ENCODE measurements at places on chromosomes 12 and 14. TPM values are rescaled to one million over a fixed set of nuclear protein-coding genes. Genes with fewer than 3 reads are reported as not detected.
A peak's percentile ranks its signal among the peaks of the same experiment; 100 is the strongest.

The RTL1 gene
- total RNA-seq: not detected

The AQP2 gene
- not detected for total RNA-seq

The LHX5 gene
- not detected for total RNA-seq

The ATG14 gene
- total RNA-seq: 4.6 TPM

The TAS2R20 gene
- total RNA-seq: 1.9 TPM

The C12orf54 gene
- total RNA-seq: not detected

The BDKRB1 gene
- total RNA-seq: not detected

The TIMM9 gene
- 37.7 TPM for total RNA-seq

- no peak for DNase-seq
Measured at GRCh38 chr14:90784621-90785270, 31.5 kb downstream of the TTC7B start.

- no peak for DNase-seq
Measured at GRCh38 chr12:117019866-117020265, 79.3 kb downstream of the TESC start.

DNA sequence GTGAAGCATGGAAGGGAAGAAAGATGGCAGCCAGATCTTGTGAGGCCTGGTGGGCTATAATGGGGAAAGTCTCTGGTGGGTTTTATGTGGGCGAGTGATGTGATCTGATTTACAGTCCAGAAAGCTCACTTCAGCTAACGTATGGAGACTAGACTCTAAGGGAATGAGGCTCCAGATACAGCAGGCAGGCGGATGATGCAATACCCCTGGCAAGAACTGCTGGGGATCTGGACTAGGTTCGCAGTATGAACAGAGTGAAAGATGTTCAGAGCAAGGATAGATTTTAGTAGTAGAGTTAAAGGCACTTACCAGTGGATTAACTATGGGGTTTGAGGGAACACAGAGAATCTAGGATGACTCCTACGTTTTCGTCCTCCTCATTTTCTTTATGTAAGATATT is 253.1 kb downstream of the ANO2 start:
- DNase-seq: no peak

DNA sequence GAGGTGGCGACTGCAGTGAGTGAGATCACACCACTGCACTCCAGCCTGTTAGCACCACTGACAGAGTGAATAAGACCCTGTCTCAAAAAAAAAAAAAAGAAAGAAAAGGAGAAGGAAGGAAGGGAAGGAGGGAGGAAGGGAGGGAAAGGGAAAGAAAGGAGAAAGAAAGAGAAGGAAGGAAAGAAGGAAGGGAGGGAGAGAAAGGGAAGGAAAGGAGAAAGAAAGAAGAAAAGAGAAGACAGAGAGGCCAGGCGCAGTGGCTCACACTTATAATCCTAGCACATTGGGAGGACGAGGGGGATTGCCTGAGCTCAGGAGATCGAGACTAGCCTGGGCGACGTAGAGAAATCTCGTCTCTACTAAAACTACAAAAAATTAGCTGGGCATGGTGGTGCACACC is 13.2 kb downstream of the DCAF5 start:
- no peak for DNase-seq

DNA sequence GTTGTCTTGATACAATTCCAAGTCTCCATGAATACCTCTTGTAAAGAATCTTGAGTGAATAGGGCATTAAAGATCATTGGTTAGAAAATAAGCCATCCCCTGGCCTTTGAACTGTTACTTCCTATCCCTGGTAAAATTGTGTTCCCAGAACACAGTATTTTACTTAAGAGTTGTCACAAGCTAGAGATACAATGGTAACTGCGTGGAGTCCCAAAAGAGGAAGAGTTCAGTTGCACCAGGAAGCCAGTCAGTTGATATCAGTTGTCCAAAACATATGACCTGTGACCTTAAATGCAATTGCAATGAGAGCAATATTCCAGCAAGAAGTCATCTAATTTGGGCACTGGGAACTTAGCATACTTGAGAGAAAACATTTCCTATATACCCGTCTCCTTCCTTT is 117.3 kb downstream of the NEDD1 start:
- no peak for DNase-seq

GRCh38 chr14:103999795-104000440 is 57.6 kb upstream of the RD3L start:
- DNase-seq: no peak

DNA sequence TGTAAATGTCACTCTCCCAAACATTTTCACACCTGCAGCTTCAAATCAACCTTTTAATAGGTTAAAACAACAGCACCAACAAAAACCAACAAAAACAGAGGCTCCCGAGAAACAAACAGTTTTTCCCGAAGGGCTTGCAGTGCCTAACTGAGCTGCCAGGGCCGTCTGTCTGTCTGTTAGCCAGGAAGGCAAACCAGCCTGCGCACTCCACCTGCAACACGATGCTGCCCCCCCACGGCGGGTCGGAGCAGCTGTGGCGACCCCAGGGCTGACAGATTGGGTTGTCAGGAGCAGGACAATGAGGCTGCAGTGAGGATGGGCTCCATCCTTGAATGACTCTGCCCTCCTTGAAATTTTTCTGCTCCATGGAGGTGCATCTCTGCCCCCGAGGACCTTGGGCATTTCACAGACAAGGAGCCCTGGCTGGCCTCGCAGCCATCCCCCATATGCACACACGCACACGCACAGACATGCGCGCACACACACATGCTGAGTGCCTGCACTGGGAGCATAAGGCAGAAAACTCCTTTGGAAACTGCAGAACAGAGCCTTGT is 2.6 kb downstream of the RTL1 start:
- peak; percentile 26 for DNase-seq

- peak; percentile 50 for DNase-seq
Measured at GRCh38 chr12:39441963-39442830, 723 bp downstream of the KIF21A start.

DNA sequence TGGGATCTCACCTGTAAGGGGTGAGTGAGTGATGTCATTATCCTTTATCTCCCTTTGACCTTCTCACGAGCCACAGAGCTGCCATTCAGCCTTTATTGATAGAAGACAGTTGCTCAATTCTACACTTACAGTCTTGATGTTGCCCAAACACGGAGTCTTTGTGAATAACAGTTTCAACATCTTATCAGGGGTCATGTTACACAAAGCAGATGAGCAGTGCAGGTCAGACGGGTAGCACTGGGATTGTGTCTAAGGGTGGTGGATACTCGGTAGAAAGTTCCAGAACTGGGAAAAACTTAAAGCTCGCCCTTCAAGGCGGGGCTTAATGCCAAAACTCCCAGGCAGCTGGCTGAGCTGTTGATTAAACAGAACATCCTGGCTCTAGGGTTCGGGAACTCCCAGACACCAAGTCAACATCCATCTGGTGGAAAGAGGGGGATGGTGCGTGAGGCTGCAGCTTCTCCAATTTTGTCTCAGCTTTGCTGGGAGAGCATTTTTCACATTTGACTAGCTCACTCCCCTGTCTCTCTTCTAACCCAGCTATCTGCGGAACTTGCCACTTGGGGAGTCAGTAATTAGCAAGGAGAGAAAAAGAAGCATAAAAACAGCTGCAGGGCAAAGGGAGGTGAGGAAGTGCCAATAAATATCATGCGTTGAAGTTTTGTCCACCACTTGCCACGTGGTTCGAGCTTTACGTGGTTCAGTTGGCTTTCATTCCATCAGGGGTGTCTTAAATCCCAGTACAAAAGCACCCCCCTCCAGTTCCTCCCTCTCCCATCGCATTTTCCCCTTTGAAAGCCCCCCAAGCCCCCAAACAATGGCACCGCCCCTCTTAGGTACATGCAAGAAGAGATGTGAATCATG is 31.0 kb downstream of the FOXN4 start:
- no peak for DNase-seq

GRCh38 chr14:101849125-101849524 is 87.6 kb downstream of the PPP2R5C start:
- no peak for DNase-seq

DNA sequence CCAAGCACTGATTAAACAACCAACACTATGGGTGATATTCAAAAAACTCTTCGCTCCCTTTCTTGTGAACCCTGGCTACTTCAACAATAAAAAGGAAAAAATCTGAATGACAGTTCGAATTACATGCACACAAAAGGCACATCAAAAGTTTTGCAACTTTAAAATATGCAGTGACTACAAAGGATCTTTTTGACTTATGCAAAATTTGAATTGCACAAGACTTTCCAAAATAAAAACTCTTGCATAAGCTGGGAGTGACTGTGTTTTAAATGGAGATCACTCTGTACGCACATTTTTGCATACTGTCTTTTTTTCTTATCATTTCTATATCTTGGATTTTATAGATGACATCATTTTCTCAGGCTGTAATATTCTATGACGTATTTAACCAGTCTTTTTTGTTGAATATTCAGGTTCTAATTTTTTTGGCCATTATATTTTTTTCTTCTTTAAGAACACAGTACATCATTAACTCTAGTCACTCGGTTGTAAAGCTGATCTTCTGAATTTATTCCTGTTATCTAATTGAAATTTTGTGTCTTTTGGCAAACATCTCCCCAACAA is 667.6 kb upstream of the TBX3 start:
- DNase-seq: no peak

DNA sequence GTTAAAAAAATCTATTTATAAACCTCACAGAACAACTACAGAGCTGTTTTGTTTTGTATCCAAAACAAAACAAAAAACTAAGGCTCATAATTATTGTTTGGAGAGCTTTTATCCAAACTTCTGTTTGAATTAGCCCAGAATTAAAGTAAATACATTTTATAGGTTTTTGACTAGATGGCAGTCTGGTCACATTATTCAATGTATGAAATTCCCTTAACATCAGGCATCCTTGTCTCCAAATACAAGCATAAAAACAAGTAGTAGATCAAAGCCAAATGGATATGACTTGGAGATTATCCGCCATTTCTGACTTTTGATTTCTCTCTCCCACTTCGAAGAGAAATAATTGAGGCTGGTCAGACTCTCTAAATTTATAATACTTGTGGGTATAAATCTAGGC is 63.5 kb downstream of the SLC38A1 start:
- no peak for DNase-seq

GRCh38 chr14:81855007-81855406 is 321.4 kb upstream of the SEL1L start:
- DNase-seq: no peak

DNA sequence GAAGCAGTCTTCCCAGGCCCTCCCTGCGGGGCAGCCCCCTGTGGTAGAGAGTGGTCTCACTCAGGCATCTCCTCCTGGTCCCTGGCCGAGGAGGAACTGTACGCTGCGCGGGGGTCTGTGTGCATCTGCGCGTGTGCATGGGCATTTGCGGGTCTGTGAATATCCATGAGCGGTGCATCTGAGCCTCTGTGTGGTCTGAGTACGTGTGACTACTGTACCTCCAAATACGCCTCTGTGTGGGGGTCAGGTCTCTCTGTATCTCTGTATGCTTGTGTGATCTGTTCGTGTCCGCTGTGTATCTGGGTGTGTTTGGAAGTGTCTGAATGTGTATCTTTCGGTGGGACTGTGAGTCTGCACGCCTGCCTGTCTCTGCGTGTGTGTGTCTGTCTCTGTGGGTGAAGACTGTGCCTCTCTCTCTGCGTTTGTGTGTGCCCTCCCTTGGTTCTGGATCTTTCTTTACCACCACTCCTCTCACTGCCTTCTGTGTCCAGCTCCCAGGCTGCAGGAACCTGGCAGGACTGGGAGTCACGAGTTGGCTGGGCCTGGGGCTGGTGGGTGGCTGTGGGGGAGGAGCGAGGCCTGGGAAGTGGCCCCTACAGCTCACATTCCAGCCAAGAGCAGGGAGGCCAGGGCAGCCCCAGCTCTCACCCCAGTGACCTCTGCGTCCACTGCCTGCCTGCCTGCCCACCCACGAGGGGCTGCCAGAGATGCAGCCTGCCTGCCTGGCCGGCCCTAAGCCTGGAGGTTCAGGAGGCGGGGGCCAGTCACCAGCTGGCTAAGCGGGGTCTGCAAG is 1.1 kb upstream of the PGF start:
- DNase-seq: no peak

All from activated CD8-positive, alpha-beta T cell treated with anti-CD3 and anti-CD28 coated beads, Interleukin-2, amount 10 ng/mL, durations not matched to agents 7 days and 5 days (primary cell).